ENCODE measurements at places on chromosomes 1 and 21.
A peak's percentile ranks its signal among the peaks of the same experiment; 100 is the strongest.

DNA sequence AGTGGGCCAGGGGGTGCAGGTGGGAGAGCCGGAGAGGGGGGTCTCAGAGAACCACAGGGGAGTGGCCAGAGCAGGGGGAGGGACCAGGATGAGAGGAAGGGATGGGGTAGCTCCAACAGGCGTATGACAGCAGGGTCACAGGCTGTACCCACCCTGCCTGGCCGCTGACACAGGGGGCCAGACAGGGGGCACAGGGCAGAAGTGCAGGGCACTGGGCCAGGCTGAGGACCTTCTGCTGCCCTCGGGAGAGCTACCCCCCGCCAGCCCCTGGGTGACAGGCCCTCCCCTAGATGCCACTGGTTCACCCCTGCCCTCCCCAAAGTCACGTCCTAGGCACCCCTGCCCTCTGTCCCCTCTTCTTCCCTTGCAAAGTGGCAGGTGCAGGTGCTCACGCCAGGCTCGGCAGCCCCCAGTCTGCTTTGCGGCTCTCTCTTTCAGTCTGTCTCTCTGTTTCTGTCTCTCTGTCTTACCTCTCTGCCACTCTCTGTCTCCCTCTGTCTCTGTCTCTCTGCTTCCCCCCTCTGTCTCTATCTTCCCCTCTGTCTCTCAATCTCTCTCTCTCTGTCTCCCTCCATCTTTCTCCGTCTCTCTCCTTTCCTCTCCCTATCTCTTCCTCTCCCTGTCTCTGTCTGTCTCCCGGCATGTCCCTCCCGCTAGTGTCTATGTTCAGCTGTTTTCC is 48.5 kb downstream of the WNT9A start:
- peak; percentile 51 for DNase-seq

- no peak for DNase-seq
These were observed 5.5 kb downstream of the C2CD2 start for GRCh38 chr21:41948078-41948895.

DNA sequence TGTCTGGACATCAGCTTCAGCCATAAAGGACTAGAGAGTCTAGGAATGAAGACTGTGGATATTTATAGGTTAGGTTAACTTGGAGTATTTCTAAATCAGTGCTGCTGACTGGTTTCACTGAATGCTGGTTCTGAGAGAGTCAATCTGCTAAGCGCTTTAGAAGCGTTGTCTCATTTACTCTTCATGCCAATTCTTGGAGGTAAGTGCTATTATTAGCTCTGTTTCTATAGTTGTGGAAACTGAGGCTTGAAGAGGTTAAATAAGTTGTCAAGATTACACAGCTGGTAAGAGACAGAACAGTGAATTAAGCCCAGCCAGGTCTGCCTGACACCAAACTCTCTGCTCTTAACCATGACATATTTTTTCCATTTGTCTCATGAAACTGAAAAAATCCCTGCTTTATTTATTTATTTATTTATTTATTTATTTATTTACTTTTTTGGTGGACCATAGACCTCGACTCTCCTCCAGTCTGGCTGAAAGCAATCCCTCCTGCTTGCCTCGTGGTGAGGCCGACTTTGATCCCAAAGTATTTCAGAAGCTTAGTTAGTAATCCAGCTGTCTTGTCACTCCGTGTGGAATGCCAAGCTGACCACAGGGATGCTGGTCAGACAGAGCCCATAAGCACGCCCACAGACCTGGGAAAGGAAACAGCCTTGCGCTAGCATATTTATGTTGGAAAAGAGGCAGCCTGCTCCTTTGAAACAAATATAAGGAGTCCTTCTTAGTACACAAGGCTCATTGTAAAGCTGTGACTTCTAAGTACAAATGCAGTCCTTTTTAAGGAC is 16.9 kb downstream of the NTMT2 start:
- DNase-seq: no peak

GRCh38 chr1:29251164-29252124 is 15.1 kb downstream of the PTPRU start:
- DNase-seq: no peak

- DNase-seq: no peak
These were observed 151.4 kb downstream of the PTGER3 start for GRCh38 chr1:70896224-70896623.

DNA sequence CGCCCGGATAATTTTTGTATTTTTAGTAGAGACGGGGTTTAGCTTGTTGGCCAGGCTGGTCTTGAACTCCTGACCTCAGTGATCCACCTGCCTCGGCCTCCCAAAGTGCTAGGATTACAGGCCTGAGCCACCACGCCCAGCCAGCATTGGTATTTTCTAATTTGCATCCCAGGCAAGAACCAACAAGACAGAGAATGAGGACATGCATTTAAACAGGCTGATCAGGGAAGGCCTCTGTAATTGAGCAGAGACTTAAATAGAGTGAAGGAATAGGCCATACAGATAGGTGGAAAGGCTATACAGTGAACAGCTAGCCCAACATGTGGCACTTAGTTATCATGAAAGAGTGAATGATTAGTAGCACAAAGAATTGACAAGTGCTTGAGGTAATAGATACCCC is 230.4 kb downstream of the SLC35F3 start:
- DNase-seq: no peak

GRCh38 chr1:15957221-15958095 is 18.4 kb downstream of the ZBTB17 start:
- no peak for DNase-seq

DNA sequence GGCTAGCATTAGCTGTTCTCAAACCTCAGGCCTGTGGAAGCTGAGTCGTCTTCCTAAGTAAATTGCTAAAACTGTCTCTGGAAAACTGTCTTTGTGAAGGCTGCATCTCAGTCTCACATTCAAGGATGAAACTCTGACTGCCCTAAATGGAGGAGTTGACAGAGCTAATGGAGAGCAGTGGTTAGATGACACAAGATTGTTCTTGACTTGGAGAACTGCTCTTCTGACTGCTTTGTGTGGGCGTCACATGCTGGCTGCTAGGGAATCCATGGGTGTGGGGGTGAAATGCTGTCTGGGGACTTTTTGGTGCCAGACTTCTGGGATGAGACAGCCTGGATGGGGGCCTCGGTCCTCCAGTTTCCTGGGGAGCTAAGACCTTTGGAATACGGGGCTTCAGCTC is 24.5 kb upstream of the TSPAN2 start:
- no peak for DNase-seq

GRCh38 chr1:91201176-91201575 is 179.3 kb upstream of the ZNF644 start:
- no peak for DNase-seq

DNA sequence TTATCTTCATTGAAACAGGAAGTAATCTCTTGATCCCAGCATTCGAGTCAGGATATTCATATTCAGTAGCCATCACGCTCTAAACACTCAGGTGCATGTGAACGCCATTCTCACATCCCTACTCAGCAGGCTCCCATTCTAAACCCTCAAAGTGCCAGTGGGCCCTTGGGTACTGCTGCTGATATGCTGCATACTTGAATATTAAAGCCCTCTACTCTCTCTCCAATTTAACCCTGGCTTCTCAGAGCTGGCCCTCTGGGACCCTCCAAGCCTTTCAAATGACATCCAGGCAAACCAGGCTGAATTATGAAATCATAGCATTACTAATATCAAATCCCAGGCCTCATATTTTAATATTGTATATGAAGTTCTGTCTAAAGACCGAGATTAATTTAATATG is 468.2 kb downstream of the NUF2 start:
- DNase-seq: no peak

- no peak for DNase-seq
These were observed 17.4 kb downstream of the AK4 start for GRCh38 chr1:65165269-65165993.

DNA sequence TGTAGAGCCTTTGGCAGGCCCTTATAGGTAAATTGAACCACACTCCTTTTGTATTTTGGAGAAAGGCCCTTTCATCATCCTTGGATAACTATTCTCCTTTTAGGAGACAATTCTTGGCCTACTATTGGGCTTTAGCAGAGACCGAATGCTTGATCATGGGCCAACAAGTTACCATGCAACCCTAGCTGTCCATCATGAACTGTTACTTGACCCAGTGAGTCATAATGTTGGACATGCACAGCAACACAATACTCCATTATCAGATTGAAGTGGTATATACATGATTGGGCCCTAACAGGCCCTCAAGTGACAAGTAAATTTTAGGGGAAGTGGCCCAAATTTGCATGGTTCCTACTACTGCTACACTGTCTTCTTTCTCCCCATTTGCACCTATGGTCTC is 84.4 kb downstream of the CATSPERE start:
- no peak for DNase-seq

DNA sequence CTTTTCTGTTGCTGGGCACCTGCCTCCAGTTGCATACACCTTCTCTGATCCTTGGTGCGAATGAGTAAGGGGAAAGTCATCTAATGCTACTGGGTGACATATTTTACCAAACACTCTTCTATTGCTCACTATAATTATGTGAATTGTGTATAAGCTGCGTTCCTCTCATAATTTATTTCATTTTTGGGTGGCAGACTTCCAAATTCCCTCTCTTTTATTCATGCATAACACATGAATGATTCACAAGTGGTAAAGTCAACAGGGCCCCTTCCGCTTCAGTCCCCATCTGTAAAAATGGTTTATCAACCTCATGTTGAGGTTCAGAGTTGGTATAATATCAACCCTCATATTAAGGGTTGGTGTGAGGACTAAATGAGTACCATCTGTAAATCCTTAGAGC is 3.2 kb upstream of the QSOX1 start:
- no peak for DNase-seq

DNA sequence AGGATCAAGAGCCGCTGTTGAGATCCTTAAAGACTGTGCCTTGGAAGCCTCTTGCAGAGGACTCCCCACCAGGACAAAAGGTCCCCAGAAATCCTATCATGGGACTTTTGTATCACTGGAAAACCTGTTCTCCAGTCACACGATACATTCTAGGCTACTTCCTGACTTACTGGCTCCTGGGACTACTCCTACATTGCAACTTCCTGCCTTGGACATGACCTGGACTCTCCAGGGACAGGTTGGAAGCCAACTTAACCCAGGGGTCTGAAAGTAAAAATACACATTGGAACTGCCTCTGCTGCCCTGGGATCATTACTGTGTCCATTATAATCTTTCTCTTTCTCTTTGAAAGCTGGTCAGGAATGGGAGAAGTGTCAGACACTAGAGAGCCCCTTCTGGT is 9.9 kb downstream of the PIGV start:
- no peak for DNase-seq

DNA sequence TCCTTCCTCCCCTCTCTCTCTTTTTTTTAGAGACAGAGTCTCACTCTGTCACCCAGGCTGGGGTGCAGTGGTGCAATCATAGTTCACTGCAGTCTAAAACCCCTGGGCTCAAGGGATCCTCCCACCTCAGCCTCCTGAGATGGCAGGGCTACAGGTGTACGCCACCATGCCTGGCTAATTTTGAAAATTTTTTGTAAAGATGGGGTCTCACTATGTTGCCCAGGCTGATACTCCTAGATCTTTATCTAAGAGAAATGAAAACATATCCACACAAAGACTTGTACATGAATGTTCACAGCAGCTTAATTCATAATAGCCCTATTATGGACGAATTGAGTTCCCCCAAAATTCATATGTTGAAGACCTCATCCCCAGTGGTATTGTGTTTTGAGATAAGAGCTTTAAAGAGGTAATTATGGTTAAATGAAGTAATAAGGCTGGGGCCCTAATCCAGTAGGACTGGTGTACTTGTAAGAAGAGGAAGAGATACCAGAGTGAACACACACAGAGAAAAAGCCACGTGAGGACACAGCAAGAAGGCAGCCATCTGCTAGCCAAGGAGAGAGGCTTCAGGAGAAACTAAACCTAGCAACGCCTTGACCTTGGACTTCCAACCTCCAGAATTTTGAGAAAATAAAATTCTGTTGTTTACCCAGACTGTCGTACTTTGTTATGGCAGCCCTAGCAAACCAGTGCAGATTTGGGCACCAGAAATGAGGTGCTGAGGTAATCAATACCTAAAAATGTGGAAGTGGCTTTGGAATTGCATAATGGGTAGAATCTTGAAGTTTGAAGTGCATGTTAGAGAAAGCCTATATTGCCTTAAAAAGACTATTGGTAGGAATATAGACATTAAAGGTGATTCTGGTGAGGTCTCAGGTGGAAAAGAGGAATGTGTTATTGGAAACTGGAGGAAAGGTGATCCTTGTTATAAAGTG is 13.2 kb downstream of the IFNLR1 start:
- DNase-seq: no peak

- no peak for DNase-seq
These were observed 149.2 kb upstream of the FOXD3 start for GRCh38 chr1:63173161-63173560.

GRCh38 chr21:15009837-15010363 is 54.9 kb downstream of the NRIP1 start:
- DNase-seq: no peak

DNA sequence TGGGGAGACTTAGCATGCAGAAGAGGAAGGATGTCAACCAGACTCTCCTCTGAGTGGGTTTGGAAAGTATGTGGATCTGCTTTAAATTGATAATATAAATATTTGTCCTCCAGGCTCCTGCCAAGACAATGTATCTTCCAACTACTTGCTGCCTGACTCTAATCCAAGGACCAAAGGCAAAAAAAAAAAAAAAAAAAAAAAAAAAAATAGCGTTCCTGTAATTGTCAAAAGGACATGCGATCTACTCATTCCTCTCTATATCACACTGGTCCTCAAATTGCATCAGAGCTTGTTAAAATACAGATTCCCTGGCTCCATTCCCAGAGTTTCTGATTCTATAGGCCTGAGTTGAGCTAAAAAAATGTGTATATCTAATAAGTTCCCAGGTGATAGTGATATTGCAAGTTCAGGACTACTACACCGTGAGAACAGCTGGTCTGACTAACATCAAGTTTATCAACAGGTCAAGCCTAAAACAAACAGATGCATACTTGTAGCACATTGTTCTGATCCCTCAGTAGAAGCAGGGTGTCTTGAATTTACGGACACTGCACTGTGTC is 141.3 kb downstream of the TNR start:
- DNase-seq: no peak

- no peak for DNase-seq
These were observed 18.2 kb upstream of the NADK start for GRCh38 chr1:1796466-1796865.

- no peak for DNase-seq
These were observed 3.9 kb upstream of the FAM151A start for GRCh38 chr1:54627196-54627595.

DNA sequence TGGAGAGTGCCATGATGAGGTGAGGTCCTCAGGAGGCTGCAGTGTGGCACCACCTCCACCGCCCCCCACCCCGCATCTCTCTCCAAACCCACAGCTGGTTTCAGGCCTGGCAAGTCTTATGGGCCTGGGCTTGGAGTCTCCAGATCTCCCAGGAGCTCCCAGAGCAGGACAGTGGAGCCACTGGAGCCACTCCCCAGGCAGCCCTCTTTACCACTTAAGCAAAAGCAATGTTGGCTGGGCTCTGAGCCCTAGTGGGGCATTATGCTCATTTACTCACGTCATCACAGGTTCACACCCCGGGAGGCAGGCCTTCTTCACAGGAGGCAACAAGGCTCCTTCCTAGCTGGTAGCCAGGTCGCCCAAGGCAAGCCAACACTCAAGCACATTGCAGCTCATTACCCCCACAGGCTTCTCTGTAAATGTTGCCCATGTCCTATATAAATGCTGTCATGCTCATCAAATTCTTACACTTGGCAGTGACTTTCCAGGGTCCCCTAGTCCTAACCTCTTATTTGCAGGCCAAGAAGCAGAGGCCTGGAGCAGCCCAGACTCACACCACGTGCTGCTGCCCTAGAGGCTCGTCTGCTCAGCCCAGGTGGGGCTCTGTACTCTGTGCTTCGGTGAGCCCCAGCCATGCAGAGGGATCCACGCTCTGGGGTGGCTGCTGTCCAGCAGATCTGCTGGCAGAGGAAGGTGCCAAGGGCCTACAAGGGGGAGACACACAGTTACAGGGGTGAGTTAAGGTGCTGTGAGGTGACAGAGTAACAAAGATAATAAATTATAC is 459.3 kb downstream of the MATN1 start:
- DNase-seq: no peak

GRCh38 chr1:217392441-217392840 is 238.4 kb downstream of the GPATCH2 start:
- DNase-seq: no peak

Data from upper lobe of right lung (tissue), 1 donor.